ENCODE measurements at places on chromosomes 5 and 9. TPM values are rescaled to one million over a fixed set of nuclear protein-coding genes. Genes with fewer than 3 reads are reported as not detected.

DNA sequence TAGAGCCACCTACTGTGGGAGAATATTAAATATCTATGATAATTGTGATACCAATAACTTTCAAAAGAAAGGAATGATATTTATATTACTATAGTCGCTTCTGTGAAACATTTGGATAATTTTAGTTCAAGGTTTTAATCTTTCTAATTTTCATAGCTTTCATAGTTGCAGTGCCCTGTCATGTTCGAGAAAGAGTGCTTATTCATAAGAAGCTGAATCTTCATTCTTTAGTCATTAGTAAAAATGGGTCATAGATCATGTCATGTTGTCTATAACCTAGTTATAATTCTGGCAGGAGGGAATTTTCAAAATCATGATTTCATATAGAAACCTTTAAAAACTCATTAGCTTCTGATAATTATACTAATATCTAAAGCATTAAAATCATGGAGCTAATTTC is 685.6 kb downstream of the CETN3 start:
- H3K36me3 ChIP-seq = no peaks in the 10 kb centered on the region
- no peaks in the 10 kb centered on the region for H3K27me3 ChIP-seq
- peaks cover 2% of the 10 kb centered on the region for H3K4me1 ChIP-seq
- no peak for DNase-seq
- H3K27ac ChIP-seq = no peak overlapping the region

DNA sequence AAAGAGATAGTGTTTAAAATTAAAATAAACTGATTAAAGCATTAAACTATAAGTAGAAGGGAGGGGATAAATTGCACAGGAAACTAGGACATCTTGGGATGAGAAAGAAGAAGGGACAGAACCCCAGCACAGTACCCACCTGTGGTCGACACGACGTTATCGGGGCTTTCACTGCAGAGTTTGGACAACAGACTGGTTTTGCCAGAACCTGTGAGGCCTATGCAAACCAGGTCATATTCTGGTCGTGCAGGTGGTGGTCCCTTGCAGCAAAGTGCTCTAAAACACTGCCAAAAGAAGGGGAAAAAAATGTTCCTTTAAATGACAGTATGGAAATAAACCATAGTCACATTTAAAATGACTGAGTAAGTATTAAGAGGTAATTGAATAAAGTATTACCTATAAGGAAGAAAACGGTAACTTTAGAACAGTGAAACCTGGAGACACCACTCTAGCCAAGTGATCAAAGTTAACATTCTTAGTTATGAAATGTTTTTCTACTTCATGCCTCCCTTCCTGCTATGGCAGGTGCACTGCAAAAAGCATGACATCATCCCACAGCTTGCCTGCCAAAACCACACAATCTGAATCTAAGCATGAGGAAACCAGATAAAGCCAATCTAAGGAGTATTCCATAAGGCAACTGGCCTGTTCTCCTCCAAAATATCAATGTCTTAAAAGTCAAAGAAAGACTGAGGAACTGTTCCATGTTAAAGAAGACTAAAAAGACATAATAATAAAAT is 138.6 kb downstream of the ARL15 start:
- no peak overlapping the region for H3K4me3 ChIP-seq
- H3K4me1 ChIP-seq = no peaks in the 10 kb centered on the region
- DNase-seq = no peak
- H3K27me3 ChIP-seq = no peaks in the 10 kb centered on the region
- no peaks in the 10 kb centered on the region for H3K36me3 ChIP-seq

- no peaks in the 10 kb centered on the region for H3K27me3 ChIP-seq
- no peak overlapping the region for H3K4me3 ChIP-seq
- H3K4me1 ChIP-seq = no peaks in the 10 kb centered on the region
Observed at GRCh38 chr9:9819886-9820285, 792.9 kb downstream of the PTPRD start.

GRCh38 chr9:136020206-136020605 is 59.0 kb upstream of the UBAC1 start:
- no peak for DNase-seq
- H3K4me1 ChIP-seq = peaks cover 13% of the 10 kb centered on the region
- H3K36me3 ChIP-seq = no peaks in the 10 kb centered on the region
- no peaks in the 10 kb centered on the region for H3K27me3 ChIP-seq

DNA sequence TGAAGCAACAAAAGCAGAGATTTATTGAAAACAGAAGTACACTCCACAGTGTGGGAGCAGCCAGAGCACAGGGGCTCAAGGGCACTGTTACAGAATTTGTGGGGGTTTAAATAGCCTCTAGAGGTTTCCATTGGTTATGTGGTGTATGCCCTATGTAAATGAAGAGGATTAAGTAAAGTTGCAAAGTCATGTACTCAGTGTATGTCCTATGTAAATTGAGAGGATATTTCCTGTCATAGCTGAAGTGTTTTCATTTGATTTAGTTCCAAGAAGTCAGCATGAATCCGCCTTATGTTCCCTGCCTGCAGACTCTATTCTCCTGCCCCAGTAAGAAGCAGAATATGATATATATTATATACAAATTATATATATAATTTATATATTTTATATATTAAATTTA is 966.0 kb upstream of the COX7C start:
- H3K4me1 ChIP-seq = no peaks in the 10 kb centered on the region
- no peak overlapping the region for H3K27ac ChIP-seq
- H3K36me3 ChIP-seq = no peaks in the 10 kb centered on the region

GRCh38 chr9:3136686-3137346 is 292.9 kb upstream of the PUM3 start:
- no peak overlapping the region for H3K4me3 ChIP-seq
- no peaks in the 10 kb centered on the region for H3K4me1 ChIP-seq
- H3K27ac ChIP-seq = no peak overlapping the region
- H3K27me3 ChIP-seq = no peaks in the 10 kb centered on the region

GRCh38 chr5:73176250-73176649 is 3.3 kb downstream of the TMEM174 start:
- H3K4me1 ChIP-seq = peaks cover 9% of the 10 kb centered on the region
- H3K4me3 ChIP-seq = no peak overlapping the region
- no peaks in the 10 kb centered on the region for H3K36me3 ChIP-seq

GRCh38 chr9:98365227-98365669 is 109.8 kb upstream of the TBC1D2 start:
- H3K27ac ChIP-seq = no peak overlapping the region
- no peaks in the 10 kb centered on the region for H3K4me1 ChIP-seq
- H3K36me3 ChIP-seq = no peaks in the 10 kb centered on the region
- H3K27me3 ChIP-seq = no peaks in the 10 kb centered on the region

DNA sequence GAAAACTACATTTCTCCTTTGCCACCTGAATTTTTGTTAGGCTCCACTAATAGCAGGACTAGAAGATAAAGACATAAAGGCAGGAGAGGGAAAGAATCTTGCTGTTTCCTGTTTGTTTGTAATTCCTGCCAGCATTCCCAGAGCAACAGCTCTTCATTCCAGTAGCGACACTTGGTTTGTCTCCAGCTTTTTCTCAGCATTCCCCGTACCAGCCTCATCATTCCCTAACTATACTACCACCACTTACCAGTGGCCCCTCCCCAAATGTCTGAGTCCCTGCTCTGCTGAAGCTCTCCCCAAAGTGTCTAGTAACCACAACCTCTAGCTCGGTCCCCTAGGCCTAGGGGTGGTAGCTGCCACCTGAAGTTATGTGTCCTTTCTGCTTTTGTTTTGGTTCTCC is 18.6 kb downstream of the CETN3 start:
- DNase-seq = no peak
- no peaks in the 10 kb centered on the region for H3K36me3 ChIP-seq
- H3K4me1 ChIP-seq = no peaks in the 10 kb centered on the region
- no peaks in the 10 kb centered on the region for H3K27me3 ChIP-seq

DNA sequence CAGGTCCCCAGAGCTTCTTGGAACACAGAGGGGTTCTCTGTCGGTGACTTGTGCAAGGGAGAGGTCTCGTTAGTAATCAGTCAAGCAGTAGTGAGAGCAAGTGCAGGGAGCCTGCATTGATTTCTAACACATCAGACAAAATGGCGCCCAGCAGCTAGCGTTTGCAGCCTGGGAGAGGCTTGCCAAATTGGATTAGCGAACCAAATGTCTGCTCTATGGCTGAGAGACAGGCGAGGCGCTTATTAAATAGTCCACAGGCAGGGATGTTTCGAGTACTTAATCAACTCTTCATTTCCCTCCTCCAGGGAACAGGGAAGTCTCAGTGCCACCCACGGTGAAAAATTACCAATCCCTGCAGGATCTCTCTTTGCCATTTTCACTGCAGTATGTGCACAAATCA is 131.4 kb upstream of the SHB start:
- no peak overlapping the region for H3K4me3 ChIP-seq
- H3K27ac ChIP-seq = no peak overlapping the region
- H3K4me1 ChIP-seq = no peaks in the 10 kb centered on the region
- H3K36me3 ChIP-seq = no peaks in the 10 kb centered on the region
- H3K27me3 ChIP-seq = no peaks in the 10 kb centered on the region

- DNase-seq = no peak
- no peaks in the 10 kb centered on the region for H3K27me3 ChIP-seq
- no peaks in the 10 kb centered on the region for H3K36me3 ChIP-seq
- no peak overlapping the region for H3K27ac ChIP-seq
- no peaks in the 10 kb centered on the region for H3K4me1 ChIP-seq
Observed at GRCh38 chr9:122389799-122390481, 19.1 kb downstream of the PTGS1 start.

- no peak for DNase-seq
- H3K4me3 ChIP-seq = no peak overlapping the region
- peaks cover 13% of the 10 kb centered on the region for H3K4me1 ChIP-seq
- H3K27ac ChIP-seq = peak overlapping the region; percentile 71
- H3K27me3 ChIP-seq = no peaks in the 10 kb centered on the region
- H3K36me3 ChIP-seq = no peaks in the 10 kb centered on the region
Observed at GRCh38 chr9:113966394-113966793, 90.3 kb downstream of the ZNF618 start.

GRCh38 chr5:96374653-96375052 is 58.4 kb downstream of the PCSK1 start:
- no peaks in the 10 kb centered on the region for H3K4me1 ChIP-seq
- no peak overlapping the region for H3K4me3 ChIP-seq
- no peak for DNase-seq
- H3K36me3 ChIP-seq = no peaks in the 10 kb centered on the region
- no peak overlapping the region for H3K27ac ChIP-seq

- H3K27me3 ChIP-seq = no peaks in the 10 kb centered on the region
- H3K27ac ChIP-seq = no peak overlapping the region
- H3K4me3 ChIP-seq = no peak overlapping the region
- peaks cover 20% of the 10 kb centered on the region for H3K4me1 ChIP-seq
Observed at GRCh38 chr9:94772639-94773303, 46.3 kb downstream of the AOPEP start.

DNA sequence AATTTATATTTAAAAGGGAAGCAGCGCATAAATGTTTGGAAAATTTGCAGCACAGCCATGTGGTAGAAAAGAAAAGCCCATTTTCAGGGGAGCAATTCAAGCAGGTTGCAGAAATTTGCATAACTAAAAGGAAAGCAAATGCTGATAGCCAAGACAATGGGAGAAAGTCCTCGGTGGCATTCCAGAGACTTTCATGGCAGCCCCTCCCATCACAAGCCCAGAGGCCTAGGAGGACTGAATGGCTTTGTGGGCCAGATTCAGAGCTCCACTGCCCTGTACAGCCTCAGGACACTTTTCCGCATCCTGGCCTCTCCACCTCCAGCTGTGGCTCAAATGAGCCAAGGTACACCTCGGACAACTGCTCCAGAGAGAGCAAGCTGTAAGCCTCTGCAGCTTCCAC is 462.9 kb downstream of the CDK5RAP2 start:
- DNase-seq = no peak
- no peaks in the 10 kb centered on the region for H3K36me3 ChIP-seq
- H3K27me3 ChIP-seq = no peaks in the 10 kb centered on the region
- H3K4me3 ChIP-seq = no peak overlapping the region

- H3K27ac ChIP-seq = no peak overlapping the region
- H3K27me3 ChIP-seq = no peaks in the 10 kb centered on the region
- no peaks in the 10 kb centered on the region for H3K36me3 ChIP-seq
- no peak for DNase-seq
- peaks cover 15% of the 10 kb centered on the region for H3K4me1 ChIP-seq
- H3K4me3 ChIP-seq = no peak overlapping the region
Observed at GRCh38 chr9:135606885-135607259, 32.5 kb downstream of the GLT6D1 start.

DNA sequence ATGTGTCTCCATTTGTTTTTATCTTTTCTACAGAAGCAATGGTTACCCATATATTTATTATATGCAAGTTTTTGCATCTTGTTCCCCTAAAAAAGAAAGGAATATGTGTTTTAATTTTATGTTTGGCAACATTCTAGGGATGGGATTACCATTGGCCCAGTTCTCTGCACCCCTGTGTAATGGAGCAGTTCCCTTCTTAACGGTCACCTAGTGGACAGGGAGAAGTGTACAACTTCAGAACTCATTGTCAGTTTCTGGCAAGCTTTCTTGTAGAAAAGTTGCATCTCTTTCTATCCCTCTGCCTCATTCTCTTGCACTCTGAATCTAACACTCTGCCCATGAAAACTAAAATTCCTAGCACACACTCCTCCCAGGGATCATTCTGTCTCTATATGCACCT is 78.2 kb downstream of the DOCK8 start:
- no peak overlapping the region for H3K27ac ChIP-seq
- H3K27me3 ChIP-seq = no peaks in the 10 kb centered on the region
- no peak for DNase-seq
- H3K4me3 ChIP-seq = no peak overlapping the region
- H3K4me1 ChIP-seq = no peaks in the 10 kb centered on the region
- no peaks in the 10 kb centered on the region for H3K36me3 ChIP-seq

CRB2 gene
- total RNA-seq = not detected

FGD3 gene
- total RNA-seq = 5.9 TPM

KIF24 gene
- total RNA-seq = 1.7 TPM

All from thyroid gland (tissue), 4 donors.